GM10248 (cell line): ENCODE measurements at places on chromosomes 16 and 17.

- DNase-seq: no peak
These were observed 55.4 kb upstream of the CHMP6 start for GRCh38 chr17:80936218-80936617.

DNA sequence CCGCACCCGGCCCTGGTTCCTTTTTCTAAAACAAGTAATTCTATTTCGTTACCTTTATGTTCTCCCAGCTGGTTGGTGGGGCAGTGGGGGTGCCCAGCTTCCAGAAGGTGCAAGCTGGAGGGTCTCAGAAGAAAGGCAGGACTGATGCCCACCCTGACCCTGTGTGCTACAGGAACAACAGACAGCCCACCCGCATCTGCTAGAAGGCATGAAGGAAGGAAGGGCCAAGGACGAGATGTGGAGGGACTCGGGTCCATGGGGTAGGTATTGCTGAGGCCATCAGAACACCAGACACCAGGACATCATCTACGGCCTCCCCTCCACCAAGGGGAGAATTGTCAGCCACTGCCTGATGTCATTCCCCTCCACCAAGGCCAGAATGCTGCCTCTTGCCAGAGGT lies 6.4 kb upstream of the CYTH1 start:
- DNase-seq: no peak

- DNase-seq: no peak
These were observed 1.9 kb upstream of the MAP3K14 start for GRCh38 chr17:45318561-45319230.

DNA sequence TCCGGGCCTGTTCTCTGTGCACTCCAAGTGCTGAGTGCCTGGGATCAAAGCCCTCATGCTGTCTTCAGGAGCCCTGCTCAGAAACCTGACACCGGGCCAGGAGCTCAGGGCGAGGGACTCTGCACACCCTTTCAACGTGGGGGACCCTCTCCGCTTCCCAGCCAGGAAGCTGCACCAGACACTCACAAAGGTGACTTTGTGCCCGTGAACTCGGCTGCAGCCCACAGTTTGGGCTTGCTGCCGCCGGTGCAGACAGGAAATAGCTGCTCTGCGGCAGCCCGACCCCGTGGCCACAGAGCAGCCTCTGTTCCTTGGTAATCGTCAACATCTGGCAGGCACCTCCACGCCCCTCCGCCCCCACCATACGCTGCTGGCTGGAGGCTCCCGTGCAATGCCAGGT lies 93.4 kb upstream of the METRNL start:
- no peak for DNase-seq

DNA sequence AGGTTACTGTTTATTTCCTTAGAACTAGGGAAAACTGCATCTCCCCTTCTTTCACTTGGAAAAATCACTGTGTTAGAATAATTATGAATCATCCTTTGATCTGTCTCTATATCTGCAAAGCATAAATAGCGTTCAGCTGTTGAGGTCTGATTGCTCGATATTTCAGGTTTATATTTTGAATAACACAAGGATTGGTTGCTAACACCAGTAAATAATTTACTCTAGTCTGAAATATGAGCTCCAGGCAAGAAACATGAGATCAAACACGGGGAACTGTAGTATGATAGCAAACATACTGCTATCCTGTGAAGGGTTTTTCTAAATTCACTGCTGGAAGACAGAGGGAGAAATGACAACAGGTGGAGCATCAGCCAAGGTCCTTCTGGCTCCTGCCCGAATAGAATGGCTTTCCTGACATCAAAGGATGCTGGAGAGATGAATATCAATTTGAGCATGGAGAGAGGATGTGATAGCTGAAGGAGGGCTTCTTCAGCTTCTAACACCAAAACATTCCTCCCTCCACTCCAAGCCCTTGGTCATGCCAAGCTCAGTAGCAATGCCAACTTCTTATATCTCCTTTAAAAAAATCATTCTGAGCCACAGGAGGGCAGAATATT lies 450.3 kb downstream of the SHISA9 start:
- no peak for DNase-seq

GRCh38 chr17:32926183-32926582 lies 1.8 kb upstream of the TMEM98 start:
- DNase-seq: no peak

DNA sequence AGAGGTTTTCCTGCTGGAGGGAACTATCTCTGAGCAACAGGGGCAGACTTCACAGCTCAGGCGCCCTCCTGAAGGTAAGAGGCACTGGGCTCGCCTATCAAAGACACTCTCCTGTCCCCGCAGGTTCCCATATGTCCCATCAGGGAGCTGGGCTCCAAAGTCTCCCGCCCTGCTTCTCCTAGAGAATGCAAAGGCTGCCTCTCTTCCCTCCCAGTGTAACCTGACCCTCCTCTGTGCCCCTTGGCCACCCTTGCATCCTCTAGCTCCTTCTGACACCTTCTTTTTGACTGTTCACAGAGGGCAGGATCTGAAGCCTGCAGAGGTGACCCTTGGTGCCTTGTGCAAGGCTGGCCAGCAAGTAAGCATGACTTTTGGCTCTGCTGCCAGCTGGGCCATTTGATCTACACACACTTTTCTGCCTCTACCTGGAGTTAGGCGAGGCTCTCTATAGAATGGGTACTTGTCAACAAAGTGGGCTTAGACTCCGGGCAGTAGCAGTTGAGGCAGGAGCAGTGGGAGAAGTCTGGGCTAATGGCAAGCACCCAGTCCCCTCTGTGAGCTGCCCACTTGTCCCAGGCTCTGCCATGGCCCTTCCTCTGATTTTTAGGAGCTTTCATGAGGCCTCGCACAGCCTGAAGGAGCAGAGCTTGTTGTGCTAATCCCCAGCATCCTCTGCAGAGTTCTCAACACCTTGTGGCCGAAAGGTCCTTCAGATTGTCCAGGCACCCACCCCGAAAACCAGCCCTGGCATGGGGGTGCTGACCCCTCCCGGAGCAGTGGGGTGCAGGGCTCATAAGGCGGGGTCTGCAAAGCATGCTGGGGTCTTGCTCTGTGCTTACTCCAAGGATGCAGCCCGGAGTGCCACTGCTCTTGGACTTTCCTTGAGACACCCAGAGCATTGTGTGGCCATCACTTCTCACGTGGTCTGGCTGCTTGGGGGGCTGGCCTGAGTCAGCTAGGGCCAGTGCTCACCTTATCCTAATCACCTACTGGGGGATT lies 122.9 kb downstream of the METRNL start:
- DNase-seq: no peak

GRCh38 chr16:60811051-60811608 lies 1225.1 kb downstream of the CDH8 start:
- DNase-seq: no peak

- DNase-seq: no peak
These were observed 472.4 kb downstream of the PMP22 start for GRCh38 chr17:14792746-14793145.

- DNase-seq: no peak
These were observed 10.7 kb upstream of the PRR29 start for GRCh38 chr17:63987221-63988126.

GRCh38 chr17:42146911-42147607 lies 7.7 kb downstream of the RAB5C start:
- DNase-seq: no peak

GRCh38 chr17:61406971-61407911 lies 7.6 kb downstream of the TBX2 start:
- no peak for DNase-seq

- DNase-seq: no peak
These were observed 20.1 kb downstream of the SIAH1 start for GRCh38 chr16:48365025-48365600.

- DNase-seq: no peak
These were observed 396.4 kb upstream of the CCL2 start for GRCh38 chr17:33858682-33859081.

- DNase-seq: no peak
These were observed 2.3 kb upstream of the WNT3 start for GRCh38 chr17:46820592-46821450.

DNA sequence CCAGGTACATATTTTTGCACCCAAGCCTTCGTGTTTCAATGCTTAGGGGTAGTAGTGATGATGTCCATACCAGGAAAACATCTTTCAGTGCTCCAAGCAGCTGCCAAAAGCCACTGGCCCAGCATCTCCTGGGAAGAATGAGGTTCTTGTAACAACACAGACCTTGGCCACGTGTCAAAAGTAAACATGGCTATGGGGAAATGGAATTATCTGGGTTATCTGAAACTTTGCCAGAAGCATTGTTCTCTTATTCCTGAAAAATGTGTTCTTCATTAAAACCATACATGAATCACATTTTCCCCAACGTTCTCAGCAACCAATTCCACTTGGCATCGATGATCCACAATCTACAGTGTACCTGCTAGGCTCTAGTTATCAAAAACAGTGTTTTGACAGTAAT lies 524.2 kb upstream of the EEF2KMT start:
- DNase-seq: no peak

DNA sequence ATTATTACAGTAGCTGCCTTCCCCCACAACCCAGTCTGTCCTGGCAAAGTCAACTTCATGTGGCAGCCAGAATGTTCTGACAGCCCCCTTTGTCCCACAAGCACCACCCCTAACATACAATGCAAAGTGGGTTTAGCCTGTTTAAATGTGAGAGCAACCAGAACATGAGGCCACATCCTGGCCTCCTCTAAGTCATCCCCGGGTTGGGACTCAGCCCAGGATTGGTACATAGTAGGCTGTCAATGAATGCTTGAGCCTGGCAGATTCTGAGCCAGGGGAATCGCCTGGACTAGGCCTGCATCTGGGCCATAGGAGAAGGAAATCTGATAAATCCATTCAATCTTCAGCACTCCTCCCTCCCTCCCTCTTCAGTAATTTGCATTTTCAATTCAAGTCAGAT lies 4.3 kb upstream of the ITGA3 start:
- DNase-seq: no peak

- DNase-seq: no peak
These were observed 3.1 kb downstream of the ABAT start for GRCh38 chr16:8677481-8677880.

GRCh38 chr17:4944554-4945175 lies 3.7 kb downstream of the PFN1 start:
- no peak for DNase-seq

- no peak for DNase-seq
These were observed 77.9 kb downstream of the KSR1 start for GRCh38 chr17:27533874-27534815.

DNA sequence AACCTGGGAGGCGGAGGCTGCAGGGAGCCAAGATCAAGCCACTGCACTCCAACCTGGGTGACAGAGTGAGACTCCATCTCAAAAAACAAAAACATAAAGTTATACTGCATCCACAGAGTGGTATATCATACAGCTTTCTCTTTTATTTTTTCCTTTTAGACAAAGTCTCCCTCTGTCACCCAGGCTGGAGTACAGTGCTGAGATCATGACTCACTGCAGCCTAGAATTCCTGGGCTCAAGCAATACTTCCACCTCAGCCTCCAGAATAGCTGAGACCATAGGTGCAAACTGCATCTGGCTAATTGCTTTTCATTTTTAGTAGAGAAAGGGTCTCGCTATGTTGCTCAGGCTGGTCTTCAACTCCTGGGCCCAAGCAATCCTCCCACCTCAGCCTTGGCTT lies 10.0 kb upstream of the COPRS start:
- no peak for DNase-seq

GRCh38 chr17:71396711-71397110 lies 724.1 kb upstream of the SOX9 start:
- DNase-seq: no peak

GRCh38 chr16:11181242-11181898 lies 74.6 kb downstream of the SOCS1 start:
- DNase-seq: no peak

- no peak for DNase-seq
These were observed 27.8 kb downstream of the ZC3H18 start for GRCh38 chr16:88597856-88598491.

- no peak for DNase-seq
These were observed 63.1 kb upstream of the BCO1 start for GRCh38 chr16:81175325-81175891.

DNA sequence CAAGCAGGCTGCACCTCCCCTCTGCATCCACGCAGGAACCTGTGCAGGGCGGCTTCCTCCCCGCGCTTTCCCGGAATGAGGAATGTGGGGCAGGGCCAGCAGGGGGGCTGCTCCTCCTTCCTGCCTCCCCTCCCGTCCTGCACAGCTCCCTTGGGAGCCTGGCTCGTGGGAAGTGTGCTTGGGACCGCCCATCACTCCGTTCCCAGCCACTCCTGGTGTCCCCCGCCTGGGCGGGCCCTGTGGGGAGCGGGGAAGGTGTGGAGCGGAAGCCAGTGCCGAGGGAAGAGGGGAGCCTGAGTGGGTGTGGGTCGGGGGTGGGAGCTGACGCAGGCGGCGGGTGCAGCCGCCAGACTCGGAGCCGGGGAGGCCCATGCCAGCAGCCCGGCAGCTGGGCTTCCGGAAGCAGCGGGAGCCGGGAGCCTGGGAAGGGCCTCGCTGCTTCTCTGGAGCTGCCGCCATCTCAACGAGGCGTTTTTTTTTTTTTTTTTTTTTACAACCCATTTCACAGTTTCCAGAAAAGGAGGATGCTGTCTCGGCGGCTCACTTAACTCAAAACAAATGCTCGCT lies 24.1 kb downstream of the BAHCC1 start:
- no peak for DNase-seq

DNA sequence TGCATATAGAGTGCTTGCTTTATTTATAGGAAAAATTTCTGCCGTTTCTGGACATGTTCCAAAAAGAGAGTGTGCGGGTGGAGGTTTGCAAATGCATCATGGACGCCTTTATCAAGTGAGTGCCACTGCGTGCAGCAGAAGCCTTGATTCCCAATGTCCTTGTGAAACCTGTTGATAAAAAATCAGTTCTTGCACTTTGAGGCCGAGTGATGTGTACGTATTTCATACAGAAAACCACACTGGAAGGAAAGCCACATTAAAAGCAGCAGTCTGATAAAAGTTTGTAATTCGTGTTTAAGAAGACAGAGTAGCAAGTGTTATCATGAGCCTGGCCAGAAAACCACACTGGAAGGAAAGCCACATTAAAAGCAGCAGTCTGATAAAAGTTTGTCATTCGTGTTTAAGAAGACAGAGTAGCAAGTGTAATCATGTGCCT lies 78.0 kb downstream of the KNOP1 start:
- DNase-seq: no peak

- no peak for DNase-seq
These were observed 3.8 kb downstream of the G6PC3 start for GRCh38 chr17:44074231-44074910.

DNA sequence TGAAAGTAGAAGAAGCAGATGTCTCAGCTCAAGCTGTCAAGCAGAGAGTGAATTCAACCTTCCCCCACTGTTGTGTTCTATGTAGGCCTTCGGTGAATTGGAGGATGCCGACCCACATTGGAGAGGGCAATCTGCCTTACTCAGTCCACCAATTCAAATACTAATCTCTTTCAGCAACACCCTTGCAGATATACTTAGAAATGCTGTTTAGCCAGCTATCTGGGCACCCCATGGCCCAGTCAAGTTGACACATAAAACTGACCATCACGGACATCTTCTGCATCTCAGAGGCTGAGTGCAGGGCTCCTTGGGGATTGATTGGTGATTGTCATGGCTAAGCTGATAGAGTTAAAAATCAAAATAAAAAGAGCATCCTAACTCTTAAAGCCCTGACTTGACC lies 58.3 kb downstream of the IRX3 start:
- no peak for DNase-seq

DNA sequence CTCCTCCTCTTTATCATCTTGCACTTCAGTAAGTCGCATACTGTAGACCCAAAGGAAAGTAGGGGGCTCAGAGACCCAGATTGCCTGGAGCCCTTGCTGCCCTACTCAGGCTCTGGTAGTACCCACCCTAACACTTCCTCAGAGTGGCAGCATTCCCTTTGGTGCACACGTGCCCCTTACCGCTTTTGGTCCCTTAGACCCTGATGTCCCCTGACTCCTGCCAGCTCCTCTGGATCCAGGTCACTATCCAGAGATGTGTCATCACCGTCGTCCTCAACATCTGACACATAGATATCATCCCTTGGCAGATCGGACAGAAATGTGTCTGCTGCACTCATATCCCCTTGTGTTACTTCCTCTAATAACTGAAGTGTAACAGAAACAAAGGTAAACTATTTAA lies 5.4 kb upstream of the PSMC5 start:
- DNase-seq: no peak
